ENCODE measurements at places on chromosomes 4 and X.
A peak's percentile ranks its signal among the peaks of the same experiment; 100 is the strongest.

GRCh38 chrX:22041907-22042530 lies 9.9 kb downstream of the PHEX start:
- DNase-seq, result no peak
- H3K27ac ChIP-seq, result no peak overlapping the region
- H3K36me3 ChIP-seq, result no peaks in the 10 kb centered on the region
- no peak overlapping the region for H3K4me3 ChIP-seq
- H3K4me1 ChIP-seq, result no peaks in the 10 kb centered on the region

GRCh38 chr4:176309046-176309445 lies 10.7 kb upstream of the SPCS3 start:
- DNase-seq, result no peak
- no peaks in the 10 kb centered on the region for H3K4me1 ChIP-seq
- no peak overlapping the region for H3K27ac ChIP-seq
- no peak overlapping the region for H3K4me3 ChIP-seq
- no peaks in the 10 kb centered on the region for H3K36me3 ChIP-seq

- H3K27me3 ChIP-seq, result no peaks in the 10 kb centered on the region
- no peak for DNase-seq
- H3K27ac ChIP-seq, result peak overlapping the region; percentile 18
- H3K36me3 ChIP-seq, result no peaks in the 10 kb centered on the region
- H3K4me3 ChIP-seq, result no peak overlapping the region
Observed at GRCh38 chrX:67563469-67564448, 19.9 kb downstream of the AR start.

GRCh38 chr4:25552580-25553271 lies 102.9 kb upstream of the SLC34A2 start:
- no peak overlapping the region for H3K27ac ChIP-seq
- H3K36me3 ChIP-seq, result no peaks in the 10 kb centered on the region
- H3K27me3 ChIP-seq, result no peaks in the 10 kb centered on the region
- no peaks in the 10 kb centered on the region for H3K4me1 ChIP-seq
- DNase-seq, result no peak
- no peak overlapping the region for H3K4me3 ChIP-seq

DNA sequence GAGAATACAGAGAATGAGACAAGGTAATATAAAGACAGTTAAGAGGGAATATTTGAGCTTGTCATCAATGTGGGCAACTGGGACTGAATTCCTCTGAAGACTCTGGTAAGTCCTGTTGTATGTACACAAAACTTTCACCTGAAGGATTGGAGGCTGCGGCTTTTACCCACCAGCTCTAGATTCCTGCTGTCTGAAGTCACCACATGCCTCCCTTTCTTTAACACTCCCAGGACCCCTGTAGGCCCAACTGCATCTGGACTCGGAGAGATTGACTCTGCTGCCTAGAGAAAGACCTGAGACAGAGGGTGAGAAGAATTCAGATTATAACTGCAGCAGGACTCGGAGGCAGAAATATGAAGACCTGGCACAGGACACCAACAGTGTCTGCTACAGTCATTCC lies 1048.0 kb downstream of the PDHA2 start:
- no peak overlapping the region for H3K4me3 ChIP-seq
- H3K4me1 ChIP-seq, result no peaks in the 10 kb centered on the region
- no peak overlapping the region for H3K27ac ChIP-seq
- no peak for DNase-seq
- H3K36me3 ChIP-seq, result no peaks in the 10 kb centered on the region
- H3K27me3 ChIP-seq, result no peaks in the 10 kb centered on the region

GRCh38 chr4:157713342-157713741 lies 459.5 kb downstream of the GASK1B start:
- H3K4me1 ChIP-seq, result no peaks in the 10 kb centered on the region
- DNase-seq, result no peak
- H3K36me3 ChIP-seq, result no peaks in the 10 kb centered on the region
- no peak overlapping the region for H3K4me3 ChIP-seq
- no peaks in the 10 kb centered on the region for H3K27me3 ChIP-seq

GRCh38 chr4:9903317-9903716 lies 118.0 kb downstream of the SLC2A9 start:
- H3K4me3 ChIP-seq, result no peak overlapping the region
- H3K36me3 ChIP-seq, result no peaks in the 10 kb centered on the region
- H3K4me1 ChIP-seq, result no peaks in the 10 kb centered on the region
- DNase-seq, result no peak
- no peaks in the 10 kb centered on the region for H3K27me3 ChIP-seq

DNA sequence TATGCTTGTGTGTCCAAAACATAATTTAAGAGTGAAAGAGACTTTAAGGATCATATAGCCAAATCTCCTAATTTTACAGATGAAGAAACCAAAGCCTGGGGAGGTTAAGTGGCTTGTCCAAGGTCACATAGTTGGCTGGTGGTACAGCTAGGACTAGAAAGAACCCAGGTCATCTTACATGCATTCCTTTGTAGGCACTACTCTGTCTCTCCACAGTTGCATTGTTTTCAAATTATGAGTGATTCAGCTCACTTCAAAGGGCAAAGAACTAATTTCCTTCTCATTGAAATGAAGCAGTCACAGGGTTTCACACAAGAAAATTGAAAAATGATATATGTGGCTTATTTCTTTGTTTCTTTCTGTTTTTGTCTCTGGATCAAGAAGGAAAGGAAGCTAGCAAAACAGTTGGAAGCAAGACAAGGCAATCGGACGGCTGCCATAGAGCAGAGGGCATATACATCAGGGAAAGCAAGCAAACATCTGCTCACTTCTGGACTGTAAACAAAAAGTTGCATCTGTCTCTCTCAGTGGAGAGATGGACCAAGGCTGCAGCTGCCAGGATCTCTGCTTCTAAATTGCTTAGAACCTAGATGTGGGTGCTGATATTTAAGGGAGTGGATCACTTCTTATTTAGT lies 107.5 kb upstream of the AMOT start:
- H3K36me3 ChIP-seq, result no peaks in the 10 kb centered on the region
- no peak for DNase-seq
- no peaks in the 10 kb centered on the region for H3K27me3 ChIP-seq
- H3K27ac ChIP-seq, result no peak overlapping the region

GRCh38 chrX:87664381-87664780 lies 146.8 kb downstream of the KLHL4 start:
- H3K4me1 ChIP-seq, result no peaks in the 10 kb centered on the region
- DNase-seq, result no peak
- no peak overlapping the region for H3K27ac ChIP-seq
- no peak overlapping the region for H3K4me3 ChIP-seq
- no peaks in the 10 kb centered on the region for H3K36me3 ChIP-seq
- no peaks in the 10 kb centered on the region for H3K27me3 ChIP-seq

DNA sequence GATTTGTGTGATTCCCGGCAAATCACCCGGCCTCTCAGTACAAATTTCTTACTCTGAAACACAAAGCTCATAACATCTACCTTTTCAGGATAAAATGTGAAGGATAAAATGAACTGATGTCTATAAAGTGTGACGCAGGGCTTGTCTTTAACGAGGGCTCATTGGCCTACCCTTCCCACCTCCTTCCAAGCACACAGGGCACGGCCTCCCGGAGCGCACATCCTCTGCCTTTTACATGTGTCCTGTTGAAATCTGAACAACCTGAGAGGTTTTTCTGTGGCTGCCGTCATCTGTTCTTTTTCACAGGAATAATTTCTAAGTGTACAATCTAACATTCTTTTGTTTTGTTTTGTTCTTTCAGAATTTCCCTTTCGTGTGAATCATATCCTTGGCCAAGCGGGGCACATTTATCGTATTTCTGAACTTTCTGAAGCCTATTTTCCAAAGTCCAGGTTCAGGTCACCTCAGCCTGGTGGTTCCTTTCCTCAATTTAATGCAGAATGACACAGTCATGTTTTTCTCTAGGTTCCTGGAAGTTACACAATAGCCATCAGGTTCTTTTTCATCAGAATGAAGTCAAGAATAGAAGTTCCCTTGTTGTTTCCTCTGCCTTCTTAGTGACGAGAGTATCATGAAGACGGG lies 53.1 kb upstream of the SPRY1 start:
- no peaks in the 10 kb centered on the region for H3K36me3 ChIP-seq
- H3K4me1 ChIP-seq, result peaks cover 41% of the 10 kb centered on the region
- H3K27me3 ChIP-seq, result no peaks in the 10 kb centered on the region
- H3K4me3 ChIP-seq, result no peak overlapping the region
- no peak overlapping the region for H3K27ac ChIP-seq

GRCh38 chrX:19532709-19533108 lies 17.4 kb upstream of the MAP3K15 start:
- H3K27ac ChIP-seq, result no peak overlapping the region
- H3K27me3 ChIP-seq, result no peaks in the 10 kb centered on the region
- H3K36me3 ChIP-seq, result peaks cover 8% of the 10 kb centered on the region
- DNase-seq, result no peak

DNA sequence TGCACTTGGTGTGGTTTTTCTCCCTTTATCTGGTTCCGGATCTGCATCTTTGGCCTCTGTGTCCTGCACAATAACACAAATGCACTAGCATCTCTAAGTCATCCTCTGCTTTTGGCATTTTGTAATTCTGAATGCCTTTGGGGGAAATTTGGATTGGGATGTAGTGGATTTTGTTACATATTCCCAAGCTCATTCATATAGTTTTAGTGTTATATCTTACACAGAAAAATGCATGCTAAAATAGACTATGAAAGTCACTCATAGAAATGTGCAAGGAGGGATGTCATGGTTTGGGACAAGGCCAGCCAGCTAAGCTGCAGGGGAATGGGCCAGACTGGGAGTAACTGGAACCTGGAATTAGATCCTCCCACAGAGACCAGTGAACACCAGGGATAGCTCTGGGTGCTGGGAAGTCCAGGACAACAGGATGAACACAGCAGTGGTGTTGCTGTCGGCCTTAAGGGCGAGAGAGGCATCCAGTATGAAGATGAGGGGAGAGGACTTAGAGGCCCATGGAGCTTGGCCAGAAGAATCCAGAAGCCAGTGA lies 20.1 kb downstream of the ENPP6 start:
- H3K27ac ChIP-seq, result no peak overlapping the region
- no peaks in the 10 kb centered on the region for H3K27me3 ChIP-seq

GRCh38 chr4:174352061-174352819 lies 68.5 kb downstream of the CEP44 start:
- no peaks in the 10 kb centered on the region for H3K36me3 ChIP-seq
- no peaks in the 10 kb centered on the region for H3K4me1 ChIP-seq
- DNase-seq, result no peak
- no peak overlapping the region for H3K4me3 ChIP-seq
- no peak overlapping the region for H3K27ac ChIP-seq

GRCh38 chr4:125582302-125582701 lies 267.5 kb downstream of the FAT4 start:
- H3K4me3 ChIP-seq, result no peak overlapping the region
- no peaks in the 10 kb centered on the region for H3K27me3 ChIP-seq
- no peak for DNase-seq
- H3K4me1 ChIP-seq, result no peaks in the 10 kb centered on the region

GRCh38 chrX:2748171-2748814 lies 3.5 kb upstream of the XG start:
- no peaks in the 10 kb centered on the region for H3K27me3 ChIP-seq
- peaks cover 7% of the 10 kb centered on the region for H3K36me3 ChIP-seq
- H3K27ac ChIP-seq, result no peak overlapping the region
- no peak overlapping the region for H3K4me3 ChIP-seq
- DNase-seq, result no peak

DNA sequence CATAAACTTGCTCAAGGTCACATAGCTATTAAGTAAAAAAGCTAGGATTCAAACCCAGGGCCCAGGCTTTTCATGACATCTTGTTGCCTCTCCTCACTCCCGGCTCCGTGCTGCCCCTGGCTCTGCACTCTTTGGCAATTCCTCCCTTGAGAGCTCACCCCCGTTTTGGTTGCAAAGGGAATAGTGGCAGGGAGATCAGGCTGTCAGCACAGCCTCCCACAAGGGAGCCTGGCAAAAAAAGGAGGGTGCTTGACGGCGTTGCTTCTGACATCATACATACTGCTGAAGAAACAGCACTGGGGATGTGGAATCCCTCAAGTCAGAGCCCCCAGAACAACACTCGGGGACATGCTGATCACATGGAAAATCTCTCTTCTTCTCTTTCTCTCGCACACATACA lies 20.5 kb downstream of the IQSEC2 start:
- DNase-seq, result no peak
- no peaks in the 10 kb centered on the region for H3K36me3 ChIP-seq
- H3K27ac ChIP-seq, result no peak overlapping the region
- H3K27me3 ChIP-seq, result peaks cover 35% of the 10 kb centered on the region
- H3K4me1 ChIP-seq, result no peaks in the 10 kb centered on the region

- H3K36me3 ChIP-seq, result peaks cover 1% of the 10 kb centered on the region
- no peaks in the 10 kb centered on the region for H3K4me1 ChIP-seq
Observed at GRCh38 chr4:38145033-38145678, 185.0 kb downstream of the PTTG2 start.

GRCh38 chr4:54067166-54067565 lies 2.8 kb upstream of the CHIC2 start:
- no peak overlapping the region for H3K27ac ChIP-seq
- H3K36me3 ChIP-seq, result no peaks in the 10 kb centered on the region
- no peak for DNase-seq
- H3K27me3 ChIP-seq, result no peaks in the 10 kb centered on the region

GRCh38 chr4:152045807-152046571 lies 285.2 kb upstream of the GATB start:
- no peaks in the 10 kb centered on the region for H3K27me3 ChIP-seq
- peak overlapping the region; percentile 73 for H3K27ac ChIP-seq
- DNase-seq, result no peak

DNA sequence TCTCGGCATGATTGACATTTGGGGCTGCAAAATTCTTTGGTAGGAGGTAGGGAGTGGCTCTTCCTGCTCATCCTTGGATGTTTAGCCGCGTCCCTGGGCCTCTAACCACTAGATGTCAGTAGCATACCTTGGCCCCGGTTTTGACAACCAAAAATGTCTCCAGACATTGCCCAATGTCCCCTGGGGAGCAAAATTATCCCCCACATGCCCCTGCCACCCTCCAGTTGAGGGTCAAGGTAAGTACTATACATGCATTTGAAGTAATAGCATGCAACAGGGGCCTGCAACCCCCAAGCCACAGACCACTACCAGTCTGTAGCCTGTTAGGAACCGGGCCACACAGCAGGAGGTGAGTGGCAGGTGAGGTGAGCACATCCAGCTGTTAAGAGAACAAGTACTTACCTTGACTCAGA lies 17.6 kb upstream of the KIAA1210 start:
- no peaks in the 10 kb centered on the region for H3K4me1 ChIP-seq
- H3K36me3 ChIP-seq, result no peaks in the 10 kb centered on the region
- no peak overlapping the region for H3K27ac ChIP-seq
- H3K4me3 ChIP-seq, result no peak overlapping the region

GRCh38 chr4:139214039-139214534 lies 37.1 kb upstream of the ELF2 start:
- H3K36me3 ChIP-seq, result no peaks in the 10 kb centered on the region
- H3K4me3 ChIP-seq, result no peak overlapping the region

GRCh38 chr4:145417348-145418130 lies 64.1 kb upstream of the SMAD1 start:
- H3K4me1 ChIP-seq, result no peaks in the 10 kb centered on the region
- no peak overlapping the region for H3K4me3 ChIP-seq
- H3K36me3 ChIP-seq, result no peaks in the 10 kb centered on the region
- no peak overlapping the region for H3K27ac ChIP-seq

All from thymus (tissue), 14 donors.